ENCODE measurements at places on chromosomes 2 and 18.
A peak's percentile ranks its signal among the peaks of the same experiment; 100 is the strongest.

- no peaks in the 10 kb centered on the region for H3K27me3 ChIP-seq
- peak overlapping the region; percentile 27 for H3K27ac ChIP-seq
- peaks cover 48% of the 10 kb centered on the region for H3K36me3 ChIP-seq
- H3K4me1 ChIP-seq = peaks cover 64% of the 10 kb centered on the region
Measured at GRCh38 chr2:101704816-101705578, 7.5 kb downstream of the MAP4K4 start.

GRCh38 chr2:178420463-178420999 lies 30.4 kb downstream of the PRKRA start:
- H3K36me3 ChIP-seq = no peaks in the 10 kb centered on the region
- H3K4me3 ChIP-seq = no peak overlapping the region
- no peaks in the 10 kb centered on the region for H3K4me1 ChIP-seq
- no peaks in the 10 kb centered on the region for H3K27me3 ChIP-seq

DNA sequence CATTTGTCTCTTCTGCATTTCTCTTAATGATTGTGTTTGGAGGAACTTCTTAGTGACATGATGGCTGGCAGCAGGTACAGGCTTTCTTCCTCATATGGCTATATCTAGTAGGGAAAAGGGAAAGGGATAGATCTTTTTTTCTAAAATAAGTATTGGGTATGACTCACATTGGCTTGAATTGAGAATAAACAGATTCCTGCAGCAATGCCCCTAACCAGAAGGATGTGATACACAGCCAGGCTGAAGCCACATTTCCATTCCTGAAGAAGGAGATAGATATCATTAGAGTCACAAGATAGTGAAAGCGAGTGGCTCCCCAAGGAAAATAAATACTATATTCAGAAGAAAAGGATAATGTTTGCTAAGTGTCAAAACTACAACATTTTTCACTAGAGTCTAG lies 61.1 kb downstream of the VWC2L start:
- H3K4me1 ChIP-seq = no peaks in the 10 kb centered on the region
- no peaks in the 10 kb centered on the region for H3K36me3 ChIP-seq
- no peak for DNase-seq
- H3K27ac ChIP-seq = no peak overlapping the region

GRCh38 chr18:10499230-10499629 lies 26.6 kb upstream of the NAPG start:
- H3K36me3 ChIP-seq = no peaks in the 10 kb centered on the region
- H3K4me1 ChIP-seq = no peaks in the 10 kb centered on the region

DNA sequence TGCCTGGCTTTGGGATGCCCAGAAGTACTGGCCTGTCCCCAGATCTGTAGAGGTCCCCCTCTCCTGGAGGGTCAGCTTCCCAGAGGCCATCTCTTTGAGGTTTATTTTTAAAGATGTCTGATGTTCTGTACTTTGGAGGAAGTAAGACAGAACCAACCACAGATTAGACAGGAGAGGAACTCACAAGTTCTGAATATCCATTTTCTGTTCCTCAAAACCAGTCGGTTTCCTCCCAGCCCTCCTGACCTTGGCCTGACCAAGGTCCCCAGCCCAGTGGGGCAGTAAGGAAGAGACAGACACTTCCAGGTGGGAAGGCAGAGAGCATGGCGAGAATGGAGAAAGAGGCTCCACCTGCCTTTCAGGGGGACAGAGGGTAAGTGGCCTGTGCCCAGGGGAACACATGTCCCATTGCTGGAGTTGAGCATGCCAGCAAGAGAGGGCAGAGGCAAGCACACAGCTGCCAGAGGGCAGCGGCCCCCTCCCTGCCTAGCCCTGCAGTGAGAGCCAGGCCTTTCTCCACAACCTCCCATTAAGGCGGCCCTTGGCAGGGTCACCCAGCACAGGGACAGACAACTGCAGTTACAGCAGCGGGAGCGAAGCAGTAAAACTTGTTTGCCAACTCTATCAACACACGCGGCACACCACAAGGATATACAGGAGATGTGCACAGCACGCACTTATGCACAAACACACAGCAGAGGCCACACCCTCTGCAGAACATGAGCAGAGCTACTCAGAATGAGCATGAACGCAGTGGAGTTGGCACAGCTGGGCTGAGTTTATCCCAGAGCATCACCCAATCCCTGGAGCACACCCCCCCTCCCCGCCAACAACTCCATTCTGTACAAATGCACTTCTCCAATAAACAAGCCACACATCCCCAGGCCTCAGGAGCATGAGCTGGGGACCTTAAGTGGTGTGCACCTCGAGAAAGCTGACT lies 18.5 kb upstream of the SEMA4C start:
- H3K4me3 ChIP-seq = peak overlapping the region; percentile 29
- peak overlapping the region; percentile 69 for H3K27ac ChIP-seq
- H3K36me3 ChIP-seq = no peaks in the 10 kb centered on the region
- DNase-seq = peak; percentile 89
- H3K4me1 ChIP-seq = peaks cover 71% of the 10 kb centered on the region

All from PC-9 (cell line).